CD4-positive, alpha-beta T cell treated with Interleukin-1 beta for 1 hour (primary cell): ENCODE measurements at places on chromosomes 6 and 20.

GRCh38 chr20:9025011-9025410, 43.9 kb upstream of the PLCB4 start:
- no peak for DNase-seq

DNA sequence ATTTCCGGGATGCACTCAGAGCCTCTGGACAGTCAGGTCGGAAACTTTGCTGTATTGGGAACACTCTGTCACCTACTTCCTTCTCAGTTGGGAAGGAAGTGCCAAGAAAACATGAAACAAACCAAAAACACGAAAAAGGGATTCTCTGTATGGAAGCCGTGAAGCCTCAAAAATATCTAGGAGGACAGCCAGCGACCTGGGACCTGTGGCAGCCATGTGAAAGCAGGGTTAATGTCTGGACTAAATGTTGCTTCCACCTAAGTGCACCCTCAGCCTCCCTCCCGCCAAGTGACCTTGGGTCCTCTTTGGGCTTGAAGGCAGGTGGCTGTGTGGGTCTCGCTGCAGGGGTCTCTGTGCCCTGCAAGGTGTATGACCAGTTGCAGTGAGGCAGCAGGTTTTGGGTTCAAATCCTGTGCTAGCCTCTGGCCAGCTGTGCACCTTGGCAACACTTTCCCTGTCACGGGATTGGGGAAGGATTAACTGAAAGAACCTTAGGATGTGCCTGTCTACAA, 851 bp downstream of the MAVS start:
- DNase-seq: no peak

GRCh38 chr6:35634316-35634715, 54.4 kb downstream of the FKBP5 start:
- no peak for DNase-seq

DNA sequence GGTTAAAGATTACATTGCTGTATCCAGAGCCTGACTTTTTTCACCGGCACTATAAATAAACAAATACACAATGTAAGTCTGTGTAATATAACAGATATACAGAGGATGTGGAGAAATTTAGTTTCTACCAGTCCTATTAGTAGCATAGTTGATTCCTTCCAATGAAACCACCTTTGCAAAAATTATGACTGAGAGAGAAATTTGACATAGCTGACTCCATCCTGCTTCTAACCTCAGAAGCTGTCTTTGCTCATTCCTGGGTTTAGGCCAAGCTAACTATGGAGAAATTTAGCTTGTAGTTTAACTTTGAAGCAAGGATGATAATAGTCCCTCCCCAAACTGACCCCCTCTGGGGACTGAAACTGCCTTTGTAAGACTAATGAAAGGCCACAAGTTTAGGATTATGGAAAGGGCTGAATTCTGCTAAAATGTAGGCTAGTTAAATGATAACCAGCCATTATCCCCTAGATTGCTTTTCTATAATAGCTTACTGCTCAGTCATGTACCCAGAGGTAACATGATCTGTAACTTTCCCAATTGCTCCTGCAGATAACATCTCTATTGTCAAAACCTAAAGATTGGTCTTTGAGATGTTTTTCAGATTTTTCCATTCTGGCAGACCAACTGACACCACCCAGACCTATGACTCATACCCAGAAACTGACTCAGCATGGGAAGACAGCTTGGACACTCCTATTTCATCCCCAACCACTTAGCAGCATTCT, 172.8 kb upstream of the ARG1 start:
- DNase-seq: no peak

GRCh38 chr6:140388192-140388802, 1013.8 kb upstream of the CITED2 start:
- DNase-seq: no peak

DNA sequence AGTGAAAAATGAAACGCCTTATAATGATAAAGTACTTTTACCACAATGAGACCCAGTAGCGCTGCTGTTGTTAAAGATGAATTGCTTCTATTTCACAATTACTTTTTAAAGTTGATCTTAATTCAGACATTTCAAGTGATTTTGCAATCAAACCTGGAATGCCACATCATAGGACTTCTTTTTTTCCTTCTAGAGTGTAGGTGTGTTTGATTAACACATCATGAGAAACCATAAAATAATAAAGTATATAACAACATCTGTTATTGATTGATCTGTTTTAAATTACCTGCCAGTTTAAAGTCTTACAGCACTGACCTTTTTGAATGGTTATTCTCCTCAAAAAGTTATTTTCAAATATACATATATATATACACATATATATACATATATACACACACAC, 38.6 kb downstream of the HEBP2 start:
- DNase-seq: no peak

GRCh38 chr6:139500977-139501376, 126.5 kb upstream of the CITED2 start:
- no peak for DNase-seq

- DNase-seq: no peak
Observed at GRCh38 chr6:117506907-117507306, 24.4 kb downstream of the DCBLD1 start.

DNA sequence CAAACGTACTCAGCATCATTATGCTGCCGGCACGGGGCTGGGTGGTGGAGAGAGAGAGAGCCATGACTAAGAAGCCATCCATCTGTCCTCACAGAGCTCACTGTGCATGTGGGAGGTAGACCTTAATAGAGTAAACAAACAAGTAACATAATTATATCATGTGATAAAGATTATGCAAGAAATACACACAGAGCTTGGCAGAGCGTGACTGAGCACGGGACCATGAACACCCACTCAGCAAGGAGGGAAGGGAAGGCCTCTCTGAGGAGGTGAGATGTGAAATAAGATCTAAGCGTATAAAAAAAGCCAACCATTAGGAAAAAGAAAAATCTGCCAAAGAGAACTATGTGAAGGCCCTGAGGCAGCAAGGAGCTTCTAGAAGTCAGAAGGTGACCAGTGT, 207.5 kb downstream of the PTPRT start:
- DNase-seq: no peak

DNA sequence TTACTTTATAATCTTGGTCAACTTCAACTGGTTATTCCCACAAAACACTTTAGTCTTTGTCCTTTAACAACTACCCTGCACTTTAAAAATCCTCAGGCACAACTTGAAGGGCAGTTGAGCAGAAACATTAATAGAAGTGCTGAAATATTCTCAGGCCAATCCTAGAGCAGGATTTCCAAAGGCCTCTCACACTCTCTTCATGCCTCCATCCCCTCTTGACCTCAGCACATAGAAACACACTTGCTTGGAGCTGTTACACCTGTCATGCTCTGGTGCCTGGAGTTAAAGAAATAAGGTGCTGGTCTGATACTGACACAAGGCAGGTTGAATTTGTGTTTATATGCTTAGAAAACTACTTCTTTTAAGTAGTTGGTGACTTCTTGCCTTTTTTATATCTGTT, 618.8 kb upstream of the POU3F2 start:
- no peak for DNase-seq

DNA sequence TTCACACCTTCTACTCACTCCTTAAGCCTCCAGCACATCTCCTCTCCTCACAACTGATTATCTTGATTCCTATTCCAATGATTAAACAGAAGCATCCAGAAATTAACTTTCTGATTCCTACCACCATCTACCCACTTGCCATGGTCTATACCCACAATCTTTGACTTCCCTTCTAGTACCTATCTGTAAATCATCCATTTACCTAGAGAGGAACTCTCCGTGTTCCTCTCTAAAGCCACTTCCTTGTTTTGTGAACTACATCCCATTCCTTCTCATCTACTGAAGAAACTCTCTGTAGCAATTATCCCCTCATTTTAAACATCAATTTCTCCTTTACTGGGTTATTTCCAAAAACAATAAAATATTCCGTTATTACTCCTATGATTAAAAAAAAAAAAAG, 167.3 kb downstream of the ARHGAP18 start:
- DNase-seq: no peak

GRCh38 chr20:13772529-13772928, 12.2 kb downstream of the ESF1 start:
- DNase-seq: no peak

- no peak for DNase-seq
Observed at GRCh38 chr6:77038807-77039206, 424.5 kb downstream of the HTR1B start.

DNA sequence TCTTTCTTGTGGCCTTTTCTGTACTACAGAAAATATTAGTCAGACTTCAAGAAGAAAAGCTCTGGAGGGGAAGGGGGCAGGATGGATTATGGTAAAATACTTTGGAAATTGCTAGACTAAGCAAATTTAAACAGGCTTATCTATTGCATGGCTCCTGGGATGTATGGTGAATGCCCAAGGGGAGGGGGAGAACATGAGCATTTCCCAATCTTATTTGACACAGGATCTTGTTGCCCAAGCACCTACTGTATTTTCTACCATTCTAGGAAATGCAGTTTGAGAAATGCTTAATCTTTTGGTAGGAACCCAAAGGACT, 86.1 kb upstream of the LAMP5 start:
- no peak for DNase-seq

DNA sequence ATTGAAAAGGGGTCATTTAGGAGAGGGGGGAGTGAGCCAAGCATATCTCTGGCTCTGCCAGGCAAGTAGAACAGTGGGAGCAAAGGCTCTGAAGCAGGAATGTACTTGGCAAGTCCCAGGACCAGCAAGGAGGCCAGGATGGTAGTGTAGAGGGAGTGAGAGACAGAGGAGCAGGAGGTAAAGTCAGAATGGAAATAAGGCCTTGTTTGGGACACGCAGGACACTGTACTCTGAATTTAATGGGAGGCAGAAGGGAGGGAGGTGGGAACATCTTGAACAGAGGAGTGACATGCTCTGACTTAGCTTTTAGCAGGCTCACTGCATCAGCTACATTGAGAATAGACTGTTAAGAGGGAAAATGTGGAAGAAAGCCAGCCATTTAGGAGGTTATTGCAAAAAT, 37.0 kb upstream of the ENPP1 start:
- no peak for DNase-seq

DNA sequence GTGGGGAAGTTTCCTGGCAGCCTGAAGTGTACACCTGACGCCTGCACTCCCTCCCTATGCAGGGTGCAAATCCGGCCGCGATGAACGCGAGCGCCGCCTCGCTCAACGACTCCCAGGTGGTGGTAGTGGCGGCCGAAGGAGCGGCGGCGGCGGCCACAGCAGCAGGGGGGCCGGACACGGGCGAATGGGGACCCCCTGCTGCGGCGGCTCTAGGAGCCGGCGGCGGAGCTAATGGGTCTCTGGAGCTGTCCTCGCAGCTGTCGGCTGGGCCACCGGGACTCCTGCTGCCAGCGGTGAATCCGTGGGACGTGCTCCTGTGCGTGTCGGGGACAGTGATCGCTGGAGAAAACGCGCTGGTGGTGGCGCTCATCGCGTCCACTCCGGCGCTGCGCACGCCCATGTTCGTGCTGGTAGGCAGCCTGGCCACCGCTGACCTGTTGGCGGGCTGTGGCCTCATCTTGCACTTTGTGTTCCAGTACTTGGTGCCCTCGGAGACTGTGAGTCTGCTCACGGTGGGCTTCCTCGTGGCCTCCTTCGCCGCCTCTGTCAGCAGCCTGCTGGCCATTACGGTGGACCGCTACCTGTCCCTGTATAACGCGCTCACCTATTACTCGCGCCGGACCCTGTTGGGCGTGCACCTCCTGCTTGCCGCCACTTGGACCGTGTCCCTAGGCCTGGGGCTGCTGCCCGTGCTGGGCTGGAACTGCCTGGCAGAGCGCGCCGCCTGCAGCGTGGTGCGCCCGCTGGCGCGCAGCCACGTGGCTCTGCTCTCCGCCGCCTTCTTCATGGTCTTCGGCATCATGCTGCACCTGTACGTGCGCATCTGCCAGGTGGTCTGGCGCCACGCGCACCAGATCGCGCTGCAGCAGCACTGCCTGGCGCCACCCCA, 1.2 kb downstream of the GPR6 start:
- no peak for DNase-seq

- DNase-seq: no peak
Observed at GRCh38 chr6:19827247-19827646, 9.9 kb upstream of the ID4 start.

GRCh38 chr20:32917191-32917950, 58.6 kb downstream of the EFCAB8 start:
- DNase-seq: no peak

DNA sequence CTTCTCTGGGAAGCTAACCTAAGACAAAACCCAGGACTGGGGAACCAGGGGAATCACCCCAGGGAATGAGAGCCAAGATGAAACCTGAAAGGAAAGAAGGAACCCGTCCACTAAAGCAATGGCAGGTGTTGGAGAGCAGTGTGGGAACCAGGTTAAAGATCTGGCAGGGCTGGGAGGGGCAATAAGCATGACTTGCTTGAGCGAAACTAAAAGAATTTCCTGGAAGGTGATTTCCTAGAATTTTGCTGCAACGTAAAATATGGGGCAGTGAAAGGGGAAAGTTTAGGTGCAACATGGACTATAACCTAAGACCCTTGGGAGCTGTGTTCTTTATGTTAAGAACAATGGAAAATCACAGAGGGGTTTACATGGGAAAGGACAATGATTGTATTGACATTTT, 126.2 kb upstream of the SSTR4 start:
- no peak for DNase-seq

GRCh38 chr6:4661391-4661790, 114.8 kb upstream of the CDYL start:
- no peak for DNase-seq

DNA sequence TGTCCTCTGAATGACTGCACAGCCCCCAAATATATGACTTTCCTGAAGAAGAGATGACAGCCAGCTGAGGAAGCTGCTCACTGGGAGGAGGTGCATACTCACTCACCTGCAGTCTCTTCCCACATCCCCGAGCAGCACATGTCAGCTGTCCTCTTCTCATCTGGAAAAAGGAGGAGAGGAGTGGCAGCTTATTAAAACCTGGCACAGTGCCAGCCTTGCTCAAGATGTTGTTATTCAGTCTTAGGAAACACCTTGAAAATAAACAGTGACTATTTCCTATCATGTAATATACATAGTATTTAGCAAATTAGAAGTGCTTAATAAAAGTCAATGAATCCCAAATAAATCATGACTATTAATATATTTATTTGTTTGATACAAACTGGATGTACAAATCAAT, 232.9 kb downstream of the EPM2A start:
- DNase-seq: no peak

GRCh38 chr6:279341-280029, 12.8 kb upstream of the DUSP22 start:
- no peak for DNase-seq

DNA sequence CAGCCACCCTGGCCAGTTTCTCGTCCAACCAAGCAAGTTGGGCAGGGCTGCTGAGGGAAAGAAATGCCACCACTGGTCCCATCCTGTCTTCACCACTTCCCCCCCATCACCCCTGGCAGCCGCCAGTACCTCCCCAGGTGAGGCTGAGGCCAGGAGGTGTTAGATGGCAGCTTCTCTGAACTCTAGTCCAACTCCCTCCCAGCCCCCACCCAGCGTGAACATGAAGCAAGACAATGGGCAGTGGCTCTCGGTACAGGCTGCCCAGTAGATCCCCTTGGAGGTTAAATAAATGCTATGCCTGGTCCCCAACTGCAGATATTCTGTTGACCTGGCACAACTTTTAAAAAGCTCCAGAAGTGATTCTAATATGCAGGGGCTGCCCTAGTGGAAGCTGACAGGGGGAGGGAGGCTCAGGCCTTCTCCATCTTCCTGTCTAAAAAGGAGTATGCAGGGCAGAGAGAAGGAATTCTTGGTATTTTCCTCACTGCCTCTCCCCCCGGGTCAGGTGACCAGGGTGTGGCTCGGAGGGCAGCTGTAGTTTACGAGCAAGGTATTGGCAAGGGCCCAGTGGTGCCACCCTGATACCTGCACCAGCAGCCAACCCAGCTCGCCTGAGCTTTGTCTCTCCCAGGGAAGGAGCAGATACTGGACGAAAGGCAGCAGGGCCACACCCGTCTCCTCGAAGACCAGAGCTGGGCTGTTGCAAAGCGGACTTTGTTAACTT, 25.7 kb downstream of the KCNK5 start:
- DNase-seq: no peak
